ENCODE measurements at places on chromosomes 12 and 14.
A peak's percentile ranks its signal among the peaks of the same experiment; 100 is the strongest.

DNA sequence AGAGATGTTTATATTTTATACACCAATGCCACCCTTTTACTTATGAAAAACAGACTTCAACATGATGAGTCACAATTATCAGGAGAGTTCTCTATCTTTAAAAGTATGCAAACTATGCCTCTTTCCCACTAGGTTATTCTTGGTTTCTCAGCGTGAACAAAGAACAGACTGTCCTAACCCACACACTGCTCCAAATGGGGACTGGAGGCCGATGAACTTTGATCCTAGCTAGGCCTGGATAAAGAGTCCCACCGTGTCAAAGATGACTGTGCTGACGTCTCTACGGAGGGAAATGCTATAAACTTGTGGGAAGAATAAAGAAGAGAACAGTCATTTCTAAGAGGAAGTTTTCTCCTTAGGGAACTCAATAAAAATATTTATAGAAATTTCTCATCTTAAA is 160.1 kb downstream of the EPS8 start:
- peak; percentile 15 for DNase-seq

GRCh38 chr12:56713345-56713744 is 11.8 kb downstream of the NACA start:
- no peak for DNase-seq

- DNase-seq = no peak
Observed at GRCh38 chr14:32524609-32525375, 195.7 kb downstream of the AKAP6 start.

DNA sequence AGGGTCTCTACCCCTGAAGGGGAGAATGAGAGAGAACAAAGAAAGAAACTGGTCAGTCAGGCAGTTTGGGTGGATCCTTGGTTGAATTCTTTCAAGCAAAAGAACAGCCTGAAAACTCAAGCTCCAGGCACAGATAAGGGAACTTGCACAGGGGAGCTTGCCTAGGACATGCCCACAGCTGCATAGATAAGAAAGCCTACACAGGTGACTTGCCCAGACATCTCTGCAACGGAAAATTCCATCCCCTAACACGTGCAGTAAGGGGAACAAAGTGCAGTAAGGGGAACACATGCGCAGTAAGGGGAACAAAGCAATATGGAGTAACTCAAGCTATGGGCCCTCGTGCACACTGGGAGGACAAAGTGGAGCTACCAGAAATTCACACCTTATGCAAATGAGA is 540.1 kb upstream of the MIS18BP1 start:
- no peak for DNase-seq

DNA sequence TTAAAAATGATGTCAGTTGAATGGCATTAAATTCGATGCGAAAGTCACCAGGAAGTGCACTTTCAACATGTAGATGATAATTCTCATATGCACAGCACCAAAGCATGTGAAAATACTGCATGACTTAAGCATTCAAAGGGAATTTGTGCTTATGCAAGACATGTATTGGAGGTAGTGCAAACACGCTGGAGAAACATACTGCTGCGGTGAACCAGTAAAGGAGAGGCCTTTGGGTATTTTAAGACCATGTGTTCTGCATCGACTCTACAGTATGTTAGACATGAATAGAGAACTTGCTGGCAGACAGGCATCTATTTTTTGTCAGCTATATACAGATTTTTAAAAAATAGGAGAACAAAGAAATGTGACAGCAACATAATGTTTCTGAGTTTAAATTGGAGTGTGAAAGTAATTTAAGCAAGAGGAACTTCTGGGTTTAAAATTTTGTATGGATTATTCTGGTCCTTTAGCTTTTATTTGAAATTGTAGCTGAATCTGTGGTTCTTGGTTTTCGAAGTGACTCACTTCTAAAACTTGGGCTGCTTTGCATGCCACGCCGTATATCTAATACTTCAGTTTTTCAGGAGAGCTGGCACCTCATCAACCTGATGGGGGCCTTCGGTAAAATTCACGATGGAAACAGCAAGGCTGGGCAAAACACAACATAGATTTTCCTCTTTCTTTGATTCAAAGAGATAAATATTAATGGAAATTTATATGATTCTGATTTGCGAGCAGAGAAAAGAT is 408.7 kb downstream of the APAF1 start:
- no peak for DNase-seq

DNA sequence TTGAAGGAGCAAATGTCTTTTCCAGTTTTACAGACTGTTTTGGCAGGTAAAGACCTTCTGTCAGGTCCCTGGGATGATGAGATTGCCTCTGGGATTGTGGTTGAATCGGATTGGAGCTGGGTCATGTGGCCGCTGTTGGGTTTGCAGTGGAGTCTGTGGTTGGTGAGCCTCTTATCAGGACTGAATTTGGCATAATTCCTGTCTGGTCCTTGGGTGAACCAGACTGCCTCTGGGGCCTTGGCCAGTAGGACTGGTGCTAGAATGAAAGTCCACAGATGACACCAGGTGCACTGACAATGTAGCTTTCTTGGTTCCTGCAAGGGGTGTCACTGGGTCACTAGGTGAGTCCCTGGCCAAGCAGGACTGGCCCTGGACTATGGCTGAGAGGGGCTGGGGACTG is 155.3 kb downstream of the TPH2 start:
- DNase-seq = no peak
